Sciatic nerve (tissue), 2 donors: ENCODE measurements at places on chromosomes 4 and X. TPM values are rescaled to one million over a fixed set of nuclear protein-coding genes. Genes with fewer than 3 reads are reported as not detected.

Gene ADH1C
- total RNA-seq, result 75.2 TPM

Gene COMMD8
- 10.7 TPM for total RNA-seq

Gene CTAG1B
- not detected for total RNA-seq

Gene FAM184B
- not detected for total RNA-seq

Gene TRIM75
- total RNA-seq, result not detected

Gene AREG
- total RNA-seq, result 0.76 TPM

Gene PSAPL1
- 0.09 TPM for total RNA-seq

Gene TLR8
- total RNA-seq, result 2.8 TPM

Gene SPATA18
- 10.8 TPM for total RNA-seq

Gene SAGE1
- not detected for total RNA-seq

Gene PLAC1
- total RNA-seq, result not detected

- DNase-seq, result no peak
Observed at GRCh38 chr4:151175233-151175632, 75.8 kb downstream of the RPS3A start.

- DNase-seq, result no peak
Observed at GRCh38 chrX:29726811-29727210, 488.6 kb upstream of the MAGEB2 start.

DNA sequence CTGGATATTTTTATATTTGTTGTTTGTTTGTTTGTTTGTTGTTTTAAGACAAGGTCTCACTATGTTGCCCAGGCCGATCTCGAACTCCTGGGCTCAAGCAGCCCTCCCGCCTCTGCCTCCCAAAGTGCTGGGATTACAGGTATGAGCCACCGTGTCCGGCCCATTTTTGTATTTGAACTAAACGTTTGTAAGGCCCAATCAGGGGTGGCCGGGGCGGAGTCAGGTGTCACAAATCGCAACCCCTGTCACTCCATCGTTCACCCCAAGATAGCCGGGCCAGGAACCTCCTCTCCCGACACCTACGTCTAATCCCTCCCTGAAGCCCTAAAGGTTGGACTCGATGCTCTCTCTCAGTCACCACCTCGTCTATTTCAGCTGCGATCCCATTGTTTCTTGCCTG is 722 bp upstream of the EFHC2 start:
- no peak for DNase-seq

DNA sequence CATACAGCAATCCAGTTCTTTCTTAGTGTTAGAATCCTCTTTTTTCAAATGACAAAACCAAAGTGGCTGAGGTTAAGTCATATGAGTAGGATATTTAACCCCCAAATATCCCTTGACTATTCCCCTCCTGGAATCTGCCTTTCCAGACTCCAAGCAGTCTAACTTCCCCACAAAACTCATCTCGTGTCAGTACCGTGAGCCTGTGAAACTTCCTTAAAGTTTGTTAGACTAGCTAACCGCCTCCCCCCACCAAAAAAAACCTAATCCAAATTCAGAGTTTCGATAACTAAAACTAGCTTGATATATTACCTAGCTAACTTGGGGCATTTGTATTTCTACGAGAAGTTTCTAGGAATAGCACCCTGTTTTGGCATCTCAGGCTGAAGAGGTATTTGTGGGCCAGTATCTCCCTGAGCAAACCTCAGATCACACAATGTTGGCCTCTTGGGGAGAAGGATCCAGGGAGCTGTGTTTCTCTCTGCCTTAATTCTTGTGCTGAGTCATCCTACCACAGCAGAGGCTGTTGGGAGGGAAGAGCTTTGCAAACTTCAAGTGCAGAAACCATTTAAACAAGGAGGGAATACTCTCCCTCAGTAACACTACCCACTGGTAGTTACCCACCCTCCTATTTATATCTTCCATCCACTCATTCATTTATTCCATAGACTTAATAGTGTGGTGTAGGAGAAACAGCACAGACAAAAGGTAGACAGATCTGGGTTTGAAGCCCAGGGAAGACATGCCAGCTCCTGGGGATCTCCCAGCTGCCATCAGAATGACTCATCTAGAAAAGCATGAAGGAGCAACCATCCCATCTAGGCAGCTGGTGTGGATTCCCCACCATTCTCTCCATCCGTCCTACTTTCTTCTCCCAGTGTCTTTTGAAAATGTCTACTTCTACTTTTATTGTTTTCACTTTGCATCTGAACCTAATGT is 39.3 kb upstream of the TXK start:
- DNase-seq, result no peak

DNA sequence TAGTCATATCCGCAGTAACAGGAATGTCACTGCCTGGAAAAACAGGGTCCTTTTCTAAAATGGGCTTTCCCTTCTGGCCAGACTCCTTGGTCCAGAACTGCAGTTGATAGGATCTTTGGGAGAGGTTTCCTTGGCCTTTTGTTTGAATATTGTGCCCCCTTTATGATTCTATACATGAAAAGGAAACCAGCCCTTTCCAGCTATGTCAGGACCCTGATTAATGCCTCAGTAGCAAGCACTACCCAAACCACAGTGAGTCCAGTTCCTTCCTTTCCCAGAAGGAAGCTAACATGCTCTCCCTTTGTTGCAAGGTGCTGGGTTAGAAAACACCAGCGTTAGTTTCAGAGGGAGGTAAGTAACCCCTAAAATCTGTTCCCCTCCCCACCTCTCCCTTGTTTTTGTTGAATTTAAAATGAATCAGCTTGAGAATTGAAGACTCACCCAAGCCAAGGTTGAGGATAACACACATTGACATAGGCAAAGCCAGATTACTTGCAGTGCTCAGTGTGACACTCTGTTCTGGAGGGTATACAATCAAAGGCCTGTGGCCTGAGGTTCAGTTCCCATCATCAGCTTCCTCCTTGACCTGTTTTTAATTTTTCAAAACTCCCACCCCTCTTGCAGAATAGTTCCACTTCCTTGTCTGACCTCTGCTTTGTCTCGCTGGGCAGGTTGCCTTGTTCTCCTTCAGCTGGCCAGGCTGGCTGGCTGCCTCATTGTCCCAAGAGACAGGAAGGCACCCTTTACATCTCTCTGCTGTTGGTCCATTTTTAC is 87.6 kb upstream of the PLAC1 start:
- no peak for DNase-seq

- DNase-seq, result no peak
Observed at GRCh38 chr4:109164011-109164410, 138.4 kb downstream of the COL25A1 start.

DNA sequence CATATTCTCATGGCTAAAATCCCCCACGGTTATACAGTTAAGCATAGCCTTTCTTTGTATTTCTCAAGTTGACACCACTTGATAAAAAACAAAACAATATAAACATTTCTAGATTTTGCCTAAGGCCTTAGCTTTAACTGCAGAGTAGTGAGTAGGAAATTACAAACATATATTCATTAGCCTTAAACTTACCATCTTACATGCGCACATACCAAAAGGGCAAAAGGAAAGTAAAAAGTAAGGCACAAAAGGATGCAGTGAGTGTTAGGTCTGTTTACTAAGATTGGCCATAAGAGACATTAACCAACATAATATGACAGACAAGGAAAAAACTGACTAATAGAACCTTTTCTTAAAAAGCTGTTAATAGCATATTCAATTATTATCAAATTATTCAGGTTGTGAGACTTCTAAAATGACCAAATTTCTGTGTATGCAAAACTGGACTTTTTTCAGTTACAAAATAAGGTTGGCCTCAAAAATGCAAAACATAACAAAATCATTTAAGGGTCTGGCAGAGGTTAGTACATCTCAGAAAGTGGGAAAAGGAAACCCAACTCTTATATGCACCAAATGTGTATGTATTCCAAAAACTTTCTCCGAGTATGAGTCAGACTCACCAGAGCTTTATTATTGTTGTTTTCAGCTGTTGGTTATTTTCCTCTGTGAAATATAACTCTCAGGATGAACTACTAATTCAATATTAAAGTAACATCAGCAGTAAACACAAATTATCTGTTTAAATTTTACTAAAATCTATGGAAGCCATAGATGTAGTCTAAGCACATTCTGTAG is 39.9 kb downstream of the SEPSECS start:
- DNase-seq, result no peak

DNA sequence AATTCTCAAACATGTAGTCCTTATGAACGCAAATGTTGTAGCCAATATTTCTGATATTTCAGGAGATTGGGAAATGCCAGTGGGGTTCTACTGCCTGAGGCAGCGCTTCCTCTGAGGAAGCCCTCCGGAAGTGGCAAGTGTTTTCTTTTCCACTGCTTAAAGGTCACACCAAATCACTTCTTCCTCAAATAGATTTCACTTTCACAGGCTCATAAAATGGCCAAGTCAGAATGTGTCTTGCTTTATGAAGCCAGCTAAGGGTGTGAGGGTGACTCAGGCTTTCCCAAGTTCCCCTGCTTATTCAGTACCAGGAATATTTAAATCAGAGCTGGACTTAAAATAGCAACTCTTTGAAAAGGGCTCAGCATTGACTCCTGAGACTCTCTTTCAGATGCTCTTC is 514.2 kb upstream of the DIPK2B start:
- no peak for DNase-seq

GRCh38 chr4:94036964-94037363 is 170.7 kb upstream of the SMARCAD1 start:
- DNase-seq, result no peak

DNA sequence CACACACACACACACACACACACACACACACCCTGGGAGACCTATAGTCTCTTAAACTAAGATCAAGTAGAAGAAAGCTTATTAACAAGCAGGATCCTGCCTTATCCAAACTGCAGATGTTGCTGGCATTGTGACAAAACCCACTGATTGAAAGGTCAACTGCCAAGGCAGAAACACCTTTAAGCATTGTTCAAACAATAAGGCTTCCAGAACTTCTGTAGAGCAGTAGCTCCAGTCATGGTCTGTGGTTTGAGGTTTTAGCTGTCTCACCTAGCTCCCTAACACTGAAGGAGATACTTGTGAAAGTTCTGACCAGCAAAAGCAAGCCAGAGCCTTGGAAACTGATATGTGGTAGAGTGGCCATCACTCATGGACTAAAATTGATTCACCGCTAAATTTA is 59.8 kb downstream of the PTCHD1 start:
- DNase-seq, result no peak

- DNase-seq, result no peak
Observed at GRCh38 chr4:2062808-2063524, 3.8 kb downstream of the NAT8L start.

DNA sequence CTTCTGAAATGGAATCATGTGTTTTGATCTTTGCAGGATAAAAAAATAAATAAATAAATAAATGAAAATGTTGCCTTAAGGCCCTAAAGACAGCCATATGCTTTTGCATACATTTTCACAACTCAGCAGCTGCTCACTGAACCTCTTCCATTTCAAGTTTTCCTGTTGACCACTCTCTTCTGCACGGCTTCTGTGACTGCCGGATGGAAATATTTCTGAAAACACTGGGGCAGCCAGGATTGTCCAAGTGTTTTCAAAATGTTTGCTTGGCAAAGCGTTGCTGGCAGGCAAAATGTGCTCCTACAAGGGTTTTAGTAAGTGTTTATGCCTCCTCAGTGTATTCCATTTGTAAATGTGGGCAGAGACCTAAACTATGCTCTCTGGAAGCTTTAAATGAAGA is 208.1 kb upstream of the IL1RAPL1 start:
- DNase-seq, result no peak

DNA sequence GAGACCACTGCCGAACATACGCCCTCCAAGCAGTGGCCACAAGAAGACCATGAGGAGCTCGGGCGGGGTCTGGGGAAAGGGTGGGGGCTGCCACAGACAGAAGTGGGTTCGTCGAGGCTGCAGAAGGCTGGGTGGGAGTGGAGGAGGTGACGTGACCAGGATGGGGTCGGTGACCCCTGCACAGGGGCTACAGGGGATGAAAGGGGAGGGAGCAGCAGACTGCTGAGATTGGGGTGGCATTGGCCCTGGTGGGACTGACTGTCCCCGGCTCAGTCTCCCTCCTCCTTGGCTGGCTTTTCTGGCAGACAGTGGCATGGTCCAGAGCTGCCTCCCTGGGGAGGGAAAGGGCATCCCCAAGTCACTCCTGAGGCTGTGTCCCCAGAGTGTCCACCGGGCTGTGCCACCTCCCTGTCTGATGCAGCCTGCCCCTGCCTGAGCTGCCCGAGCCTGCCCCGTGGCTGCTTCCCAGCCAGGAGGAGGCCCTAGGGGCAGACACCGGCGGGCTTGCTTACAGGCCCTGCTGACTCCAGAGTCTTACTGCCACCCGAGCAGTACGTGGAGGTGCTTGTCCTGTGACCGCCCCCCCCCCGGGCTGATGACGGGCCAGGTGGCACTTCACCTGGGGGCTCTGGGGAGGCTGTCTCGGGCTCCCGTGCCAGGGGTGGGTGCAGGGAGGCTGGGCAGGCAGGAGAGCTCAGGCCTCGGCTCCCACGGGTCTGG is 7.2 kb downstream of the SH3BP2 start:
- peak; percentile 67 for DNase-seq

GRCh38 chr4:4559596-4559995 is 17.7 kb upstream of the STX18 start:
- DNase-seq, result no peak

GRCh38 chrX:110409925-110410324 is 51.3 kb downstream of the RTL9 start:
- no peak for DNase-seq

DNA sequence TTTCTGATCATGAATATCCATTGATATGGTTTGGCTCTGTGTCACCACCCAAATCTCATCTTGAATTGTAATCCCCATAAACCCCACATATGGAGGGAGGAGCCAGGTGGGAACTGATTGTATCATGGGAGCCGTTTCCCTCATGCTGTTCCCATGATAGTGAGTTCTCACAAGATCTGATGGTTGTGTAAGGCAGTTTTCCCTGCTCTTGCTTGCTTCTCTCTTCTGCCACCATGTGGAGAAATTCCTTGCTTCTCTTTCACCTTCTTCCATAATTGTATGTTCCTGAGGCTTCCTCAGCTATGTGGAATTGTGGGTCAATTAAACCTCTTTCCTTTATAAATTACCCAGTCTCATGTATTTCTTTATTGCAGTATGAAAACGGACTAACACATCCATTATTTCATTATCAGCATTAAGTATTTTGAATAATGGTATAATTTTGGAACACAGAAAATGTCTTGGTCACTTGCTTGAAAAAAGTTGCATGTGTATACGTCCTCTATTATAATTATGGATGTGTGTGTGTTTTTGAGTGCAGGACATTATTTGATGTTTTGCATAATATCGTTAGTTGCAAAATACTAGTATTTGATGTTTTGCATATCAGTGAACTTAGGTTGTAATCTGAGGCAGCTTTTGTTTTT is 334.6 kb downstream of the PCDH10 start:
- DNase-seq, result no peak

DNA sequence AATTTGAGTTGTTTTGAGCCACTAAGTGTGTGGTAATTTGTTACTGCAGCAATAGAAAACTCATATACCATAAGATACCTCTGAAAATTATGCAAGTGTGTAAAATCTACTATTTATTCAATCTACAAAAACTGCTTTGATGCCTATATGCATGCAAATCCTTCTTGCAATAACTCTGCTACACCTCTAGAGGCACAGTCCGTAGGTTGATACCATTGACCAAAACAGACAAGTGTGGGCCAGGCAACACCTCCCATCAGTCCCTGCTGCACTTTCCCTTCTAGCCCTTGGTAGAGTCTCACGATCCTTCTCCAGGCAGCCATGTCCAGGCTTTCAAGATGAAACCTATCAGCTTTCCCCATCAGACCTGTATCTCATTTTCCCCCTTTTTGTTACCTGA is 48.8 kb upstream of the FAM9A start:
- no peak for DNase-seq
